ENCODE measurements at places on chromosomes 3 and 15.

GRCh38 chr3:144516026-144516425 lies 544.4 kb downstream of the DIPK2A start:
- DNase-seq = no peak

- no peak for DNase-seq
These were observed 524.7 kb downstream of the GRM7 start for GRCh38 chr3:7385635-7386034.

DNA sequence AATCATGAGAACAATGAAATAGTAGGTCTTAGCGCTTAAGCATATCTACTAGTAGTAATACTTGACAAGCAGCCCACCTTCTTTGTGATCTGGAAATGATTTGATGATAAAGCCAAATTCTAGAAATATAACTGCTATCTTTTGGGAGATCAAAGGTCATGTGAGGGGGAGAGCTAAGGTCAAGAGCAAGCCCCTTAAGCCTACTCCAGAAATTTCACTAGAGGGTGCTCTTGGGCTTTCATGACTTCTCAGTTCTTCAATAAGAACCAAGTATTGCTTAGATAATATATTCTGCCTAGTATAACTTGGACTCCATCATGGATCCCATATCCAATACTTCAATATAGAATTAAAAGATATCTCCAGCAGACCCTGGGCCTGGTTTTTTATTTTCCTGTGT lies 319.6 kb downstream of the ZBTB20 start:
- DNase-seq = peak; percentile 9

DNA sequence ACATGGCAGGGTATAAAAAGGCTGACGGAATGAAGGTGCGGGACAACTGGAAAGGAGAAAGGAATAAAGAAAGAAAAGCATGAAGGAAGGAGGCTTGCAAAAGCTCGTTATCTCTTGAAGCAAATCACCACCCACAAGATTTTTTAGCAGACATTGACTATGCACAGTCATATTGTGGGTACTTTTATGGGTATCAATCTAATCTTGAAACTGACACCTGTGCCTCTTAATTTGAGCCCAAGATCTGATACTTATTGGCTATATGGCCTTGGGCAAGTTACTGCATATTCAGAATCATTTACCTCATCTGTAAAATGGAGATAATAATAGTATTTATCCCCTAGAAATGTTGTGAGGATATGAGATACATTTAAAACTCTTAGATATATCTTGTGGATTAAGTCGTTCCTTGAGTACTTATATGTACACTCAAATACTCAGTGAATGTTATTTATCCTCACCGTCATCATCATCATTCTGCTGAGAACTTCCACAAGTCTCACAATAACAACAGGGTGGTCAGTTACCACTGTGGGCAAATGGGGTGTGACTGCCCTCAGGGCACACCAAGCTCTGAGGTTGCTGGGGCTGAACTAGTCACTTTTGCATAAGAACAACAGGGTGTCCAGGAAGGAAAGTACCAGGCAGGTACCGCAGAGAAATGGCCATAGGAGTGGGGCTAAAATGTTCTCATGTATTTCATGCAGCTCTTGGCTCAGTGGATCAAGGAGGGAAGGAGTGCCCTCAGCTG lies 266.1 kb downstream of the SLC9A9 start:
- DNase-seq = no peak

DNA sequence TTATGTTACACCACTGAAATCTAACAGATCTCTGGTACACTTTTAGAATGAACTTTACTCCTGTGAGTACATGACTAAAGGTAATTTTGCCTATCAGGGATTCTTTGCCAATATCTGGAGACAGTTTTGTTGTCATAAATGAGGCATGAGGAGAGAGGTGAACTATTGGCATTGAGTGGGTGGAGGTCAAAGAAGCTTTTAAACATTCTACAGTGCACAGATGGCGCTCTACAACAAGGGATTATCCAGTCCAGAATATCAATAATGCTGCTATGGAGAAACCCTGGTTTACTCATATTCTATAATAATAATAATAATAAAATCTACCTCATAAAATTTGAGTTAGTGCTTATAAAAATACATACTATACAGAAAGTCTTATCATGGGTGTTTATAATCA lies 702.3 kb downstream of the SI start:
- DNase-seq = no peak

DNA sequence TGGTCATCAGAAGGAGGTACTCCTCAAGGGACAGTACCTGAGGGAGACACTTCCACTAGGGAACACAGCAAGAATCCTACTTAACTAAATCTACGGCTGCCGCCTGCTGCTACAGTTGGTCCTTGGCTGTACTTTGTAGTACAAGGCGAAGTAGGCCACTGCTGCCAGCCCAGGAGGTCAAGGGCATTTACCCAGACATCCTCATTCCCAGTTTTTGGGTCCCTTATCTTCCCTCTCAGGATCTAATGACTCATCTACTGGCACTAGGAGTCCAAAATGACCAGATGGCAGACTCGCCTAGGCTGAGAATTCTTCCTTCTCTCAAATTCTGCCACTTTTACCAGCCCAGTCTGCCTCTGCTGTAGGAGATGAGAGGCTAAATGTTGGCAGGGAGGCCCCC lies 27.1 kb upstream of the LAMP3 start:
- no peak for DNase-seq

DNA sequence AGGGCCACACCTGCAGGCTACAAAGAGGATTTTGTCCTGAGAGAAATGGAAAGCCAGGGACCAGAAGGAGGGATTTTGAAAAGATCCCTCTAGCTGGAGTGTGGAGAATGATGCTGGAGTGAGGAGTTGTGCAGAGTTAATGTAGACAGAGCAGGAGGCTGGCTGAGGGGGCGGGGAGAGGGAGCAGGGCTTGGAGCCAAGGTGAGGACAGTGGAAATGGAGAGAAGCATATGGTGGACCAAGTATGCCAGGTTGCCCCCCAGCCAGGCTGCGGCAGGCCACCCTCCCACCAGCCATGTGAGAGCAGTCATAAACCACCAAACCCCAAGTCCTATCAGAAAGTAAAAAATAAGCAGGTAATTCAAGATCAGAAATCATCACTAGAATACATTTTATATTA lies 14.7 kb downstream of the RARRES1 start:
- DNase-seq = no peak

DNA sequence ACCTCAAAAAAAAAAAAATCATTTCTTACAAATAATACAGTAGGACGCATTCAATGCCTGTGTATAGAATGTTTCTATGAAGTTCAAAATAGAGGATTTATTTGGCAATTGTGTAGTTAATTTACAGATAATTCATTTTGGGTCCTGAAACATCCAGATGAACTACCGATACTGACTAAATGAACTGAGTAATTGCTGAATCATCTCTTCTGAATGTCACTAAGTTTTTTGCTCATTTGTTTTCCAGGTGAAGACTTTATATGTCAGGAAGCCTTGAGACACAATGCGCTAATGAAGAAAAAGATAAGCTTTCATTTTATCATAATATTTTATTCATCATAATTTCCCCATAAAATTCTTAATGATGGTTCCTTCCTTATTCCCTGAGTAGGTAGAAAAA lies 39.7 kb downstream of the PCOLCE2 start:
- DNase-seq = no peak

DNA sequence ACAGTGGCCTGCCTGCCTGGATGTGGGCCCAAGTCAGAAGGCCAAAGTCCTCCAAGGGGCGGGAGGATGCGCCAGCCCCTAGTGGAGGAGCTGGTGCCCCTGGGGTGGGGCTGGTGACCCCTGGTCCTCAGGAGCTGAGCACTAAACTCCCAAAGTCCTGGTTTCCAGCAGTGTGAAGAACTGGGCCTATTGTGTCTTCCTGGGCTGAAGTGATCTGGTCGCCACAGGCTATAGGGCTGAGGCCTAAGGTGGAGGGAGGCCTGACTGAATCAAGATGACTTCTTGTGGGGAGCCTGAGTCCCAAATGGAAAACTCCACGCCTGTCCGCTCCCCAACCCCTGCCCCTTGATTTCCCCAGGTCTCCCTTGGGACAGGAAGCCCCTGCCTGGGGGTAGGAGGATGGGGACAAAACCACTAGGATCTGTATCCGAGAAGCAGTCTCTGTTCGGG lies 753 bp upstream of the FES start:
- DNase-seq = no peak

- no peak for DNase-seq
These were observed 1.2 kb upstream of the EIF3J start for GRCh38 chr15:44535523-44536301.

DNA sequence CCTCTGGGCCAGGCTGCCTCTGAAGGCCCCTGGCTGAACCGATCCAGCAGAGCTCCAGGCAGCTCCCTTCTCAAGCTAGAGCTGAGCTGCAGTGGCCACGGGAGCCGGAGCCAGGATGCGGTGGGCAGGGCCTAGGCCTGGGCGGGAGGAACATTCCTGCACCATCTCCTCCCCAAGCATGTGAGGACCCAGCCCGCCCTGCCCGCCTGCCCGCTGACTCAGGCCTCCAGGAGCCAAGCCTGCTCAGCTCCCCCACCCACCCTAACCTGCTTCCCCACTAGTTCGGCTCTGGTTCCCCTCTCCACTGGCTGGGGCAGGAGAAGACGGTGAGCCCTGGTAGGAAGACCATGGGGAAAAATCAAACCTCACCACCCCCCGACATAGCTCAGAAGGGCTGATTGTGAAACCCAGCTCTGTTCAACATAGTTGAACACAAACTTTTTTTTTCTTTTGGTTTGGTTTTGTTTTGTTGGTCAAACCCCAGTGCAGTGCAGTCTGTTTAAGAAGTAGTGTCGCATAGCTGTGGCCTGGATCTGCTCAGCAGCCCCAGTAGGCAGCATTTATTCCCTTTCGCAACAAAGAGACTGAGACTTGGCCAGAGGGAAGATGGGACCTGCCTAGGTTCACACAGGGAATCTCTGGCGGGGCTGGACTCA lies 13.5 kb downstream of the SNX33 start:
- DNase-seq = no peak

DNA sequence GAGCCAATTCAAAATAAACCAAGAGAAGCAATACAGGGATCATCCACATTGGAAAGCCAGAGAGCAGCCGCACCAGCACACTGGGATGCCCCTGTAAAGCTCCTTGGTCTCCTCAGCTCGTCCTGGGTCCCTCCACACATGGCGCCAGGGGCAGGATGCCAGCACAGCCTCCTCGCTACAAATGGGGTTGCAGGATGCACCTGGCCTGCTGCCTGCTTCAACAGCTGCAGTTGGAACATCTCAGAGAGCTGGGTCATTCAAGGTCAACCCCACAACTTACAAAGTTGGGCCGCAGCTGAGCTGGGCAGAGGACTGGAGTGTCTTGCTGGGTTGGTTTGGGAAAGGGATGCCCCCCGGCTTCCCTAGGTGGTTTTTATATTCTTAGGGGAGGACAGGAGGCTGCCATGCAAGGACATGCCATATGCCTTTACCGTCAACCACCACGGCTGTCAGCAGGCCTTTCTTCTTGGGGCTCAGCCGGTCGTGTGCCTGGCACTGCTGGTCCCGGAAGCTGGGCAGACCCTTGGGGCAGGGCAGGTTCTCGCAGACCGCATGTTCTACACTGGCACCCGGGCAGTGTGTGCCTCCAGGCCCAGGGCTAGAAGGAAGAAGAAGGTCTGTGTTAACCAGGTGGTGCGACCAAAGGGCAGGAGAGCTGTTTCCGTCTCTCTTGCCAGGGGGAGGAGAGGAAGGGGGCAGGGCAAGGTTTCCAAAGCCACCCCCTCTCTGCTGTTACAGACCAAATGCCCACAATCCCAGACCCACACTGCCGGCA lies 225.2 kb downstream of the ADAMTS17 start:
- no peak for DNase-seq

GRCh38 chr3:99119385-99119784 lies 217.9 kb upstream of the DCBLD2 start:
- DNase-seq = no peak
